Mesendoderm (in vitro differentiated cells): ENCODE measurements at places on chromosomes 16 and 17.
A peak's percentile ranks its signal among the peaks of the same experiment; 100 is the strongest.

GRCh38 chr16:72827866-72828265 lies 220.1 kb downstream of the ZFHX3 start:
- no peaks in the 10 kb centered on the region for H3K36me3 ChIP-seq
- no peaks in the 10 kb centered on the region for H3K27me3 ChIP-seq
- H3K4me1 ChIP-seq = no peaks in the 10 kb centered on the region

- DNase-seq = no peak
- H3K27me3 ChIP-seq = no peaks in the 10 kb centered on the region
- no peaks in the 10 kb centered on the region for H3K4me1 ChIP-seq
- no peak overlapping the region for H3K27ac ChIP-seq
- H3K36me3 ChIP-seq = peaks cover 4% of the 10 kb centered on the region
Observed at GRCh38 chr16:3789375-3790099, 72.2 kb upstream of the TRAP1 start.

DNA sequence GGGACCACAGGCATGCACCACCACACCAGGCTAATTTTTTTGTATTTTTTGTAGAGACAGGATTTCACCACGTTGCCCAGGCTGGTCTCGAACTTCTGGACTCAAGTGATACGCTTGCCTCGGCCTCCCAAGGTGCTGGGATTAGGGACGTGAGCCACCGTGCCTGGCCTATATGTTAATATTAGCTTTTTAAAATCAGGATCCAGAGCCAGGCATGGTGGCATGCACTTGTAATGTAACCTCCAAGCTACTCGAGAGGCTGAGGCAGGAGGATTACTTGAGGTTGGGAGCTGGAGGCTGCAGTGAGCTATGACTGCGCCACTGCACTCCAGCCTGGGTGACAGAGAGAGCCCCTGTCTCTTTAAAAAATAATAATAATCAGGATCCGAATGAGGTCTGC lies 8.5 kb upstream of the ADCY7 start:
- H3K36me3 ChIP-seq = no peaks in the 10 kb centered on the region
- DNase-seq = no peak
- H3K4me1 ChIP-seq = no peaks in the 10 kb centered on the region
- H3K27ac ChIP-seq = no peak overlapping the region

DNA sequence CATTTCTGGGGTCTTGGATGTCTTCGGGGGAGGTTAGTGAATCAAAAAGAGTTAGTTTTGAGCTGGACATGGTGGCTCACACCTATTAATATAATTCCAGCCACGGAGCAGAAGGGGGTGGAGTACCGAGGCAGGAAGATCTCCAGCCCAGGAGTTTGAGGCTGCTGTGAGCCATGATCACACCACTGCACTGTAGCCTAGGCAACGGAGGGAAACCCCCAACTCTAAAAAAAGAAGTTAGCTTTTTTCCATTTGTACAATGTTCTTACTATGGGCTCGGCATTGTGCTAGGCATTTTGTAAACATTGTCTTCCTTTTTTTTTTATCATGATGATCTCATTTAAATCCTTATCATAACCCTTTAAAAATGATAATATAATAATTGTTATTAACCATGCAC lies 8.3 kb upstream of the SNF8 start:
- no peaks in the 10 kb centered on the region for H3K4me1 ChIP-seq
- H3K4me3 ChIP-seq = no peak overlapping the region
- H3K27ac ChIP-seq = no peak overlapping the region
- no peaks in the 10 kb centered on the region for H3K36me3 ChIP-seq

GRCh38 chr17:78952706-78953105 lies 27.0 kb downstream of the LGALS3BP start:
- no peaks in the 10 kb centered on the region for H3K36me3 ChIP-seq
- no peak overlapping the region for H3K4me3 ChIP-seq
- H3K27ac ChIP-seq = no peak overlapping the region
- no peak for DNase-seq

- no peak overlapping the region for H3K27ac ChIP-seq
- H3K27me3 ChIP-seq = no peaks in the 10 kb centered on the region
- no peak overlapping the region for H3K4me3 ChIP-seq
- H3K36me3 ChIP-seq = no peaks in the 10 kb centered on the region
- H3K4me1 ChIP-seq = no peaks in the 10 kb centered on the region
- DNase-seq = no peak
Observed at GRCh38 chr17:59804901-59805465, 87.8 kb downstream of the TUBD1 start.

GRCh38 chr16:27482397-27483087 lies 67.2 kb downstream of the GTF3C1 start:
- no peaks in the 10 kb centered on the region for H3K27me3 ChIP-seq
- H3K4me3 ChIP-seq = no peak overlapping the region
- no peaks in the 10 kb centered on the region for H3K4me1 ChIP-seq
- DNase-seq = no peak
- H3K36me3 ChIP-seq = peaks cover 39% of the 10 kb centered on the region

GRCh38 chr16:56102183-56102686 lies 89.1 kb upstream of the GNAO1 start:
- no peak overlapping the region for H3K27ac ChIP-seq
- no peaks in the 10 kb centered on the region for H3K27me3 ChIP-seq
- peaks cover 5% of the 10 kb centered on the region for H3K4me1 ChIP-seq
- no peaks in the 10 kb centered on the region for H3K36me3 ChIP-seq
- no peak overlapping the region for H3K4me3 ChIP-seq
- DNase-seq = peak; percentile 18

- H3K36me3 ChIP-seq = no peaks in the 10 kb centered on the region
- H3K27me3 ChIP-seq = no peaks in the 10 kb centered on the region
- no peak overlapping the region for H3K4me3 ChIP-seq
- no peaks in the 10 kb centered on the region for H3K4me1 ChIP-seq
Observed at GRCh38 chr16:12260647-12261262, 284.2 kb downstream of the SNX29 start.

DNA sequence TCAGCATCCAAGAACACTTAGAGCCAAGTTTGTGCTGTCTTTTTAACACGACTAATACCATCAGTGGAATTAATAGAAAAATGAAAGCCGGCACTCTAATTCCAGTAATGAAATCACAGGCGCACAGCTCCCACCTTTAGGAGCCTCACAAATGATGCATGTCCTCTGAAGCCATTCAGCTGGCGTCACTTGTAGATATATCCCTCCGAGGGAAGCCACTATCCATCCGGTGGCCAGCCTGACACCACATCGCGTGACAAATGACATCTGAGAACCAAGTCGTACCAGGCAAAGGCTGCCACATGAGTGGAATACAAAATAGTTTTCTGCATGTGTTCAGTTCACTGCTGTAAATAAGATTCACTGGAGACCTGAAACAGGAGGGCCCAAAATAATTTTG lies 205.6 kb downstream of the GRIN2A start:
- no peak for DNase-seq
- H3K4me1 ChIP-seq = no peaks in the 10 kb centered on the region
- no peaks in the 10 kb centered on the region for H3K27me3 ChIP-seq

DNA sequence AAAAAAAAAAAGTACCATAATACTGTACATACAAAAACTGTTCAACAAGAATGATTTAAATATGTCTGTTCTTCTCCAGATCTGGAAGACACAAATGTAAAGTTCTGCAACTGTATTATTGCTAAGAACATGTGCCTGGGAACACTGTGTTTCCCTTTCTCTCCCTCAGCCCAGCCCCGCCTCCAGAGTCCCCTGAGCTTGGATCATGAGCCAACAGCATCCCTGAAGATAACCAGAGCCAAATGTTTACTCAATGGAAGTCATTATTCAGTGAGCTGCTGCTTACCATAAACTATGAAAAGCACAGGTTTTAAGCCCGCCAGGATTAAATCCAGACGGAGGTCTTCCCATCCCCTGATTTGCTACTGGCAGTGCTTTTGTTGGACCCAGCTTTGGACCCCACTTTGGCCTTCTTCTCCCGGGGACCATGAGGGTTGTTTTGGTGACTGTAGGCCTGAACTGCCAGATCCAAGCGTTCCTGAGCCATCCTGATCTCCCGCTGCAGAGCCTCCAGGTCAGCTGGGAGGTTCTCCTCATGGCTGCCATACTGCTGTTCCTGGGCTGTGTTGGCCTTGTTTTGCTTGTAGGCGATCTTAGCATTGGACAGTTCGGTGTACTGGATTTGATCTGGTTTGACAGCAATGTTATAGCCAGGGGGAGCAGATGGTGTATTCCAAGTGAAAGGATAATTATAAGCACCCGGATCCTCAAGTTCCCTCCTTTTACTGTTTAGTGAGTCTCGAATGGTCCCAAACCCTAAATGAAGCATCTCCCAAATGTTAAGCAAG lies 25.6 kb downstream of the GJC1 start:
- H3K27ac ChIP-seq = no peak overlapping the region
- DNase-seq = no peak
- no peaks in the 10 kb centered on the region for H3K27me3 ChIP-seq

GRCh38 chr16:12320298-12320706 lies 343.8 kb downstream of the SNX29 start:
- no peak overlapping the region for H3K27ac ChIP-seq
- H3K27me3 ChIP-seq = no peaks in the 10 kb centered on the region
- DNase-seq = peak; percentile 18
- H3K36me3 ChIP-seq = no peaks in the 10 kb centered on the region

- no peaks in the 10 kb centered on the region for H3K27me3 ChIP-seq
- H3K36me3 ChIP-seq = no peaks in the 10 kb centered on the region
- DNase-seq = no peak
- H3K4me3 ChIP-seq = no peak overlapping the region
- no peaks in the 10 kb centered on the region for H3K4me1 ChIP-seq
Observed at GRCh38 chr16:73108195-73108963, 60.5 kb upstream of the ZFHX3 start.

DNA sequence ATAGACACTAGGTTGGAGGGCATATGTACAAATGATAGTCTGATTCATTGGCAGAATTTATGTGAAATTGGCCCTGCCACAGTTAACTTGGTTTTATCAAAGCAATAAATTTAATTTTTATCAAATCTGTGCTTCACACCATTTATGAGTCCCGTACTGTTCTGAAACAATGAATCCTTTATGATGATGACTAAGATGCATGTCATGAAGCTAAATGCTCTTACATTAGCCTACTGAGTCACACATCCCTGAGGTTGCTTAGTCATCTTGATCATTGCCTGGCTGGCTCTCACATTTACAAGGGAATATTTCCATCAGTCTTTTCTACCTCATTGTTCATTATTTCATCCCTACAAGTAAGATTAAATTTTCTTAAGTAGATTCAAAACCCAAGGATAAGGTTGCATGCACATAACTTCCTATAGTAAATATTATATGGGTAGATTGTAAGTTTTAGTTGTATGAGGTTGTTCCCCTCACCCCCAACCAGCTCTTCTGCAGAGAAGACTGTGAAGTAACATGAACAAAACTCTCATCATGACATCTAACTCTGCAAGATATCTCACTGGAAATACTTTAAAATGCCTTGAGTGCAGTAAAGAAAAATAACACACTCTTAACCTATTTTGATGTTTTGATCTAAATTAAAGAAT lies 170.7 kb downstream of the CYB561 start:
- peak; percentile 49 for DNase-seq
- H3K4me3 ChIP-seq = no peak overlapping the region
- H3K27me3 ChIP-seq = no peaks in the 10 kb centered on the region
- H3K27ac ChIP-seq = no peak overlapping the region

DNA sequence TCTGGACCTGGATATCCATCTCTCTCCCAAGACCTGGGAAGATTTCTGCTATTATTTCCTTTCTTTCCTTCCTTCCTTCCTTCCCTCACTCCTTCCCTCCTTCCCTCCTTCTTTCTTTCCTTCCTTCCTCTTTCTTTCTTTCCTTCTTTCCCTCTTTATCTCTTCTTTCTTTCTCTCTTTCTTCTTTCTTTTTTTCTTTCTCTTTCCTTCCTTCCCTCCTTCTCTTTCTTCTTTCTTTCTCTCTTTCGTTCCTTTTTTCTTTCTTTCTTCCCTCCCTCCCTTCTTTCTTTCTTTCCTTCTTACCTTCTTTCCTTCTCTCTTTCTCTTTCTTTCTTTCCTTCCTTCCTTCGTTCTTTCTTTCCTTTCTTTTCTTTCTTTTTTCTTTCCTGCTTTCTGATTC lies 37.8 kb upstream of the N4BP1 start:
- H3K27ac ChIP-seq = no peak overlapping the region
- no peaks in the 10 kb centered on the region for H3K36me3 ChIP-seq

GRCh38 chr16:6735631-6736030 lies 597.0 kb upstream of the RBFOX1 start:
- no peaks in the 10 kb centered on the region for H3K36me3 ChIP-seq
- H3K4me1 ChIP-seq = no peaks in the 10 kb centered on the region
- no peak for DNase-seq
- no peak overlapping the region for H3K27ac ChIP-seq
- no peak overlapping the region for H3K4me3 ChIP-seq

GRCh38 chr16:54977211-54977610 lies 46.5 kb downstream of the IRX5 start:
- H3K36me3 ChIP-seq = no peaks in the 10 kb centered on the region
- H3K4me3 ChIP-seq = no peak overlapping the region
- H3K27me3 ChIP-seq = no peaks in the 10 kb centered on the region
- no peaks in the 10 kb centered on the region for H3K4me1 ChIP-seq
- DNase-seq = peak; percentile 18

DNA sequence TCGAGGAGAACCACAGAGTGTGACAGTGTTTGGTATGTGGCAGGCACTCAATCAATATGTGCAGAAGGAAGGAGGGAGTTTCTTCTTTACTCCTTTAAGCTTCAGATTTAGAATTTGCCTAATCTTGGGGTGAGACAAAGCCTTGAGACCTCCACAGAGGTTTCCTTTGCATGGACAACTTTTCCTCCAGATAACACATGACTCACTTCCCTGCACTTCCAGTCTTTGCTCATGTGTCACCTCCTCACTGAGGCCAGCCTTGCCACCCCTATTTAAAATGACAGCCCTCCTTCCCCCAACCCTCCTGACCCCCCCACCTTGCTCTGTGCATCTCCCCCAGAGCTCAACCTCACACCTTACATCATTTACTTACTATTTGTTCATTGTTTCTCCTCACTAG lies 17.4 kb upstream of the NOS2 start:
- DNase-seq = no peak
- H3K4me3 ChIP-seq = no peak overlapping the region
- H3K4me1 ChIP-seq = no peaks in the 10 kb centered on the region
- no peak overlapping the region for H3K27ac ChIP-seq
- H3K36me3 ChIP-seq = no peaks in the 10 kb centered on the region
- H3K27me3 ChIP-seq = no peaks in the 10 kb centered on the region

DNA sequence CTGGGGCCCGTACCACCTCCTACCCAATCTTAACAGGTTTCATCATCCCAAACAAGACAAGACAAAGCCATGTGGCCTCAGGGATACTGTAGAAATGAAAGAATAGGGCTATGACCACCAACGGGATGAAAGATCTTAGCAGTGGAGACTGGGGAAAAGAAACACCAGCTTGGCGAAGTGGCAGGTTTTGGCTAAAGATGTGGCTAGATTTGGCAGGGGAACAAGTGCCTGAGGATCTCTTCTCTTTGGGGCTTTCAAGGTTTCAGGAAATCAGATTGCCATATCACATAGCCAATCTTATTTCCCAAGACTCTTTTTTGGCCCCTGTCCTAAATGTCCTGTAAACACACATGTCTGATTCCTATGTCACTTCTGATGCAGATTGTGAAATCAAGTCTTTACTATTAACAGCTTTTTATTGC lies 6.9 kb downstream of the KRT24 start:
- H3K27me3 ChIP-seq = no peaks in the 10 kb centered on the region
- H3K4me3 ChIP-seq = no peak overlapping the region
- H3K4me1 ChIP-seq = no peaks in the 10 kb centered on the region

- H3K27me3 ChIP-seq = no peaks in the 10 kb centered on the region
- H3K4me3 ChIP-seq = no peak overlapping the region
- peaks cover 12% of the 10 kb centered on the region for H3K36me3 ChIP-seq
- no peak for DNase-seq
- peaks cover 7% of the 10 kb centered on the region for H3K4me1 ChIP-seq
Observed at GRCh38 chr17:7229504-7229903, 4.8 kb downstream of the DVL2 start.

GRCh38 chr16:48300391-48300856 lies 53.1 kb upstream of the ABCC11 start:
- DNase-seq = peak; percentile 66
- no peaks in the 10 kb centered on the region for H3K27me3 ChIP-seq
- peaks cover 2% of the 10 kb centered on the region for H3K36me3 ChIP-seq
- no peak overlapping the region for H3K4me3 ChIP-seq
- H3K4me1 ChIP-seq = no peaks in the 10 kb centered on the region
